Stimulated activated CD8-positive, alpha-beta memory T cell treated with anti-CD3 and anti-CD28 coated beads, Interleukin-12 subunit alpha, Interleukin-12 subunit beta, amount 100 ng/mL, for 1 hour (primary cell): ENCODE measurements at places on chromosomes 1 and 21.

DNA sequence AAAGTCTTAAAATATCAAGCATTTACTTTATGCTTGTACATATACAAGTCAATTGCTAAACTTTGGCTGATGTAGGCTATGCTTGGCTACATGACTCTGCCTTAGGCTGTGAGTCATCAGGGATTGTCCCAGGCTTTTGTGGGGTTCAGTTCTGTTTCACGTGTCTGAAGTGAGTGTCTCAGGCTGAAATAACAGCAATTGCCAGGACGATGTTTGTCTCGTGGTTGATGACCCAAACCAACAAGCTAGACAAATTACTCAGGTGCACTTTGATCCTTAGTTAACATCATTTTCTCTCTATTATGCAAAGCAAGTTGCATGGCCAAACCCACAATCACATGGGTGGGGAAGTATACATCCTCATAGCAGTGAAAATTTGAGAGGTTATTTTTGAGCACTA lies 410.1 kb downstream of the BRINP3 start:
- DNase-seq, result no peak

DNA sequence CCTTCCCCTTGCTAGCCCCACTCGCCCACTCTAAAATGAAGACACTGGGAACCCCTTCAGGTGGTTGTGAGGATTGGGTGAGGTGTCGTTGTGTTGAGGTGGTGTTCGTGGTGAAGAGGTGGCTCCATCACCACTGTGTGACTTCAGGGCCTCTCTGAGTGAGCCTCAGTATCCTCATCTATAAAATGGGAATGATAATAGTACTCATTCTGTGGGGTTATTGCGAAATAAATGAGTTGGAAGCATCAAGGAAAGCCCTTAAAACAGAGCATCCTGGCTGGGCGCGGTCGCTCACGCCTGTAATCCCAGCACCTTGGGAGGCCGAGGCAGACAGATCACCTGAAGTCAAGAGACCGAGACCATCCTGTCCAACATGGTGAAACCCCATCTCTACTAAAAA lies 6.7 kb upstream of the MARCKSL1 start:
- no peak for DNase-seq

GRCh38 chr1:178959543-178960460 lies 65.9 kb upstream of the FAM20B start:
- no peak for DNase-seq

DNA sequence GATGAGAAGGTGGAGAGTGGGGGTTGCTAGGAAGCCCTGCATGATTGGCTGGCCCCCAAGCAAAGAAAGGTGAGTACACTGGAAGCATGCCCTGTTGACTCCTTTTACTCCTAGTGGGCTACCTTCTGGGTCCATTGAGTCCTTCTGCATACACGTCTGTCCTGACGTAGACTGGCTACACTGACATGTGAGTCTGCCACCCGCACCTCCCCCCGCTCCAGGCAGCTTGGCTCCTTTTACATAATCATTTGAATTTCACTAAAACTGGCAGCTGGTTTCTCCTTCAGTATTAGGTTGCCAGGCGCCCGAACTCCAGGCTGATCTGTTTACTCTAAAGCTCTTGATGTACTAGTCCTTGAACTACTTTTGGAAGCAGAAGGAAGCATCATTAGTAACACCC lies 8.7 kb downstream of the MRPS21 start:
- DNase-seq, result no peak

GRCh38 chr1:192256674-192257334 lies 60.0 kb upstream of the RGS21 start:
- no peak for DNase-seq

DNA sequence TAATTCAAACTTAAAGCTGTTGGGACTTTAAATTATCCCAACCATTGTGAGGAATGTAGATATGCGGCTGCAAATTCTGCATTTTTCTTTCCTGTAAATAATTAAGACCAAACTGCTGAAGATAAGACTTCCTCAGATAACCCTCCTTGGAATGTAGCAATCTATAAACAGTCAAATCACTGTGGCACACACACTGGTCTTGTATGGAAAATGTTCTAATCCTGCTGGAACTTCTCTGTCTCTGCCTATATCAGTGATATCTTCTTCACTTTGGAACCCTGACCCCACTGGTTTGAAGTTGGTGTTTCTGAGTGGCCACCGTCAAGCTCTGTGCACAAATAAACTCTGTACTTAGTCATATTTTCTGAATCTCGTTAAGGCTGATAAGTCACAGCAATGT lies 32.9 kb downstream of the HSF2BP start:
- DNase-seq, result no peak

- no peak for DNase-seq
These were observed 50.2 kb downstream of the ALG14 start for GRCh38 chr1:95022644-95022926.

GRCh38 chr21:24014381-24014780 lies 1592.9 kb downstream of the MRPL39 start:
- no peak for DNase-seq

DNA sequence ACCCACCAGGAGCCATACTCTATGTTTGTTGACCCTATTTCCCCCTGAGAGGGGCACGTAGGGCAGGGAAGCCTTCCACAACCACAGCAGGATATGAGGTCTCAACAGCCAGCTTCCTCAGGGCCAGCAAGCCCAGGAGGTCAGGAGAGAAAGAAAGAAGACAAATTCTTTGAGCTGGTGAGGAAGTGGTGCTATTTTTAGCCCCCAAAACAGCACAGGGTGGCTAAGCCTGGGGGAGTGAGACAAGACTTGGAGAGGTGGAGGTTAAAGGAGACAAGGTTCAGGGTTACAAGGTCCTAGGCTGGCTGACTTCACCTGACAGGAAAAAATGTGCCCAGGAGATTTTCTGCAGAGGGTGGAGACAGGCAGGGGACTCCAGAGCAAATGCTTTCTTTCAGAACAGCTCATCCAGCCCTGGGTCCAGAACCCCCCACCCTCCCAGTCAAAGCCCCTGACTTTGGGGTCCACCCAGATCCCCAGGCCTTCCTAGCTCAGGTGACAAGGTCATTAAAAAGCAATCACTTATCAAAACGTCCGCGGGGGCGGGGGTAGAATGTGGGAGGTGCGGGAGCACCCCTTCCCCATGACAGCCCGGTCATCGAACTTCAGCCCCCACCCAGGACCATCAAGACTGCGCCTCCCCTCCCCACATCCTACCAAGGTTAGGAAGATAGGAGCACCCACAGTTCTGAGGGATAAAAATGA lies 1.3 kb downstream of the SV2A start:
- no peak for DNase-seq

GRCh38 chr1:228315484-228315944 lies 91.1 kb downstream of the TRIM11 start:
- DNase-seq, result no peak

- DNase-seq, result no peak
These were observed 503.8 kb upstream of the PLXNA2 start for GRCh38 chr1:208747979-208748378.

- DNase-seq, result no peak
These were observed 70.6 kb downstream of the CLSTN1 start for GRCh38 chr1:9753121-9753531.

- DNase-seq, result peak; percentile 50
These were observed 474.5 kb downstream of the PTPRC start for GRCh38 chr1:199113265-199113869.

GRCh38 chr1:156860113-156860627 lies 495 bp upstream of the NTRK1 start:
- peak; percentile 39 for DNase-seq

- DNase-seq, result no peak
These were observed 55.3 kb upstream of the DSCAM start for GRCh38 chr21:40902299-40902698.

GRCh38 chr1:7561331-7561921 lies 209.7 kb upstream of the VAMP3 start:
- no peak for DNase-seq

DNA sequence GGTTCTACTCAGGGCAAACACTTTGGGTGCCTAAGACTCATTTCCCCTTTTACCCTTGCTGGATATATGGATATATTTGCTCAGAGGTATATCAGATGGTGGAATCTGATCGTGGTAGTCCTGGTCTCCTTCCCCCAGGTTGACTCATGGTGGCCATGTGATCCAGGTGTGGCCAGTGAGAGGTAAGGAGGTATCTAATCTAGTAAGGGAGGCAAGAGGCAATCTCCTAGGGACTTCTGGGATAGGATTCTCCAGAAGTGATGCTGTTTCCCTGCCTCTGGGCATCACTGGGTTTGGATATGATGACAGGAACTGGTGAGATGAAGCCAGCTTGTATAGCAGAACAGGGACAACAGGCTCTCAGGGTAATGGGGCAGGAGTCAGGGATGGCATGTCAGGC lies 8.5 kb upstream of the DENND2D start:
- DNase-seq, result no peak

DNA sequence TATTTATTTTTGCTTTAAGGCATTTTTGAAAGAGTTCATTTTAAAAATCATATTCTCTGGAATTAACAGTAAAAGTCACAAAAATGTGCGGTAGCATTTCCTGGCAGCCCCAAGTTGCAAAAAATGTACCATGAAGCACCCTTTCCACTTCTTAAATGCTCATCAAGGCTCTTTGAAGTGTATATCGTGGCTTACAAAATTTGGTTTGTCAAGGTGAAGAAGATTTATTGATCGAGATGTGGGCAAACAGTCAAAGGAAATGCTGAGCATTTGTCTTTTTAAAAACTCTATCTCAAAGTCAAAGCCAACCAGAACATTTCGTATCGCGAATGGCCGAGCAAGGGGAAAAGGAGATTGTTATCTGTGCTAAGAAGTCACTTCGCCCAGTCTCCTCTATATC lies 277.5 kb upstream of the KAZN start:
- no peak for DNase-seq

GRCh38 chr1:68120136-68120791 lies 69.8 kb upstream of the DIRAS3 start:
- DNase-seq, result no peak

DNA sequence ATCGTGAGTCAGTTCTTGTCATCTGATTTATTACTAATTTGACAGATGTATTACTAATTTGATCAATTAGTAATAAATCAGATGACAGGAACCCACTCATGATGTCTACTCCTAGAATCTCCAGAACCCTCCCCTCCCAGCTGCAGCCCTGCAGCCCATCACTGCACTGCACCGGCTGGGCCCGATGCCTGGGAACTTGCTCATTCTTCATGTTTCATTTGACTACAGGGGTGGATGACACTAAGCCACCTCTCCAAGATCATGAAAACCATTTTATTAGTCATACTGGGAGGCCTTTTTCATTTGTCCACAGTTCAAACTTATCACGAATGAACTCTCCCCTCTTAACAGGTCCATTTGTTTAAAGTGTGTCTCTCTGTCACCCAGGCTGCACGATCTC lies 41.0 kb downstream of the KCNH1 start:
- no peak for DNase-seq

DNA sequence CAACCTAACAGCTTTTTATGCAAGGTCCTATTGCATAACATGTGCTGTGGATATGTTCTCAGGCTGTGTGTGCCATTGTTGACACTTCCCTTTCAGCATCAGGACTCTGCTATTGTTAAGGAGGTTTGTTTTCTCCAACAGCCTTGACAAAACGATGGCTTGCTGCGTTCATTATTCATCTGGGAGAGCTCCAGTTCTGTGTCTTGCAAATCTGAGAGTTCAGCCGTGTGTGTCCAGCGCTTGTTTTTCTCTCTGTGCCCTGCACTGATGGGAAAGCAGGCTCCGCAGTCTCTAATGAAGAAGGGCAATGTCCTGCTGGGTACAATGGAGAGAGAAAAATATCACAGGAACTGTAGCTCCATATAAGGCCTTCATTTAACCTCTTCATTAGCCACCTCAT lies 63.7 kb downstream of the CLDN17 start:
- no peak for DNase-seq

- DNase-seq, result no peak
These were observed 58.7 kb downstream of the DMRTB1 start for GRCh38 chr1:53517821-53518352.

DNA sequence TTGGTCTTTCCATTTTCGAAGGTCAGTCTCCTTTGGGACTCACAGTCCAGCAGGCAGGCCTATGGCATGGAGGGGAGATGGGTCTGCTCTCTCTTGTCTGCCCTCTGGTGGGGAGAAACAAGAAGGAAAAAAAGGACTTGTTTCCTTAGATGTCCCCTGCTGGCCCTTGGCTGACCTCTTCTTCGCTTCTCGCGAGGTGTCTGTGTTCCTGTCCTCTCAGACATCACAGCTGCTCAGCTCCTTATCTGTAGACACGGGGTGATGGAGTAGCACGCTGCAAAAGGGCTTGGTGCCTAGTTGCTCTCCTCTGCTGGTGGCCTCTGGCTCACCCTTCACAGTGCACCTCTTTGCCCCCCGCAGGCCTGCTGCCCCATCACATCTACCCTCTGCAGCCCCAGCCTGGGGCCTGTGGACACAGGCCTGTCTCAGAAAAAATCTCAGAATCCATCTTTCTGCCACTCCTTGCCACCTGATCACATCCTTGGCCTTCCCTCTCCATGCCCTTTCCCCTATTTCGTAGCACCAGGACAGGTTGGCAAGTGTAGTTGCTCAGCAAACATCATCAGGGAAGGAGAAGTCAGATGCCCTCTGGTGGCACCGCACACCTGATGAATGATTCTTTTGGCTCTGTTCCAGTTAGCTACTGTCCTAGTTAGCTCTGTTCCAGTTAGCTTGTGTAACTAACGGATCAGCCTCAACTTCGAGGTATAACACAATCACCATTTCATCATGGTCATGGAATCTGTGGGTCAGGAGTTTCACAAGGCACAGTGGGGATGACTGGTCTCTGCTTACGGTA lies 18.7 kb upstream of the AK2 start:
- no peak for DNase-seq

DNA sequence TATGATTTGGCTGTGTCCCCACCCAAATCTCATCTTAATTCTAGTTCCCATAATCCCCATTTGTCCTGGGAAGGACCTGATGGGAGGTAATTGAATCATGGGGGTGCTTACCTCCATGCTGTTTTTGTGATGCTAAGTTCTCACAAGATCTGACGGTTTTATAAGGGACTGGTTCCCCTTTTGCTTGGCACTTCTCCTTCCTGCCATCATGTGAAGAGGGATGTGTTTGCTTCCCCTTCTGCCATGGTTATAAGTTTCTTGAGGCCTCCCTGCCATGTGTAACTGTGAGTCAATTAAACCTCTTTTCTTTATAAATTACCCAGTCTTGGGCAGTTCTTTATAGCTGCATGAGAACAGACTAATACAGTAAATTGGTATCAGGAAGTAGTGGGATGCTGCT lies 114.1 kb downstream of the ZNF648 start:
- DNase-seq, result no peak
